ENCODE measurements at places on chromosomes 3 and 15.

DNA sequence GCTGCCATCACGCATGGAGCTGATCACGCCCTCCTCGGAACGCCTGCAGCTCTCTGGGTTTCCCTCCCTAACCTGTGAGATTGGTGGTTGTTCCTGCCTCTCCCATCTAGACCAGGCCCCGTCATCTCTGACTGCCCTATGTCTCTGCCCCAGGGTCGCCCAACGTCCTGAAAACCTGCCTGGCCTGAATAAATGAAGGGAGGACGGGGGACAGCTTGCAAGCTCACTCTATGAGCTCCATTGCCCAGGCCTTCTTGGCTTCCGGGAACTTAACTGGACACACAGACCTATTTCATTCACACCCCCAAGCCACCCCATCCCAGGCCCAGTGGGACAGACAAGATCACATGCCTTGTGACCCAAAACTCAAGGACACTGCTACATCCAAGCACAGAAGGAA lies 274.2 kb downstream of the XXYLT1 start:
- no peak for DNase-seq

- no peak for DNase-seq
Measured at GRCh38 chr15:31522028-31522427, 195.4 kb downstream of the KLF13 start.

DNA sequence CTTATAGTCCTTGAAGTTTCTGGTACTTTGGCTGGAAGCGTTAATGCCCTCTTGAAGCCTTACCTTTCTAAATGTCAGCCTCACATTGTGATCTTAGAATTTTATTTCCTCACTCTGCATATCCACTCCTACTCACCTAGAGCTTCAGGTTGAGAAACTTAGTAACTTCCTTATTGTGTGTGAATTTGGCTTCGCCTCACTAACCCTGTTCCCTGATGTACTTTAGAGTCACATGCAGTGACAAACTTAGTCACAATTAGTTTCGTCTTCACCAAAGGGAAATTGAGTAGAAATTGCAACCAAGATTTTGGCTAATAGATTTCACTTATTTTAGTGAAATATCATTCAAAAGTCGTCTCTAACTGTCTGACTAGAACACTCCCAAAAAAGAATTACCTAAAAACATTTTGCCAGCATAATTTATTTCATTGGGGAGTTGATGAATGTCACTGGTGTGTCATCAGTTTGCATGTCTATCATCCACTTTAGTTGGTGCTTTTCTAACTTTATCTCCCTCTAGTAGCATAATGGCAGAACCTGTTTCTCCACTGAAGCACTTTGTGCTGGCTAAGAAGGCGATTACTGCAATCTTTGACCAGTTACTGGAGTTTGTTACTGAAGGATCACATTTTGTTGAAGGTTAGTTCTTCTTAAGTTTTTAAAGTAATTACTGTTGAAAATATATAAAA lies 960 bp downstream of the MFN1 start:
- no peak for DNase-seq

GRCh38 chr15:59190291-59190690 lies 16.4 kb upstream of the LDHAL6B start:
- no peak for DNase-seq

DNA sequence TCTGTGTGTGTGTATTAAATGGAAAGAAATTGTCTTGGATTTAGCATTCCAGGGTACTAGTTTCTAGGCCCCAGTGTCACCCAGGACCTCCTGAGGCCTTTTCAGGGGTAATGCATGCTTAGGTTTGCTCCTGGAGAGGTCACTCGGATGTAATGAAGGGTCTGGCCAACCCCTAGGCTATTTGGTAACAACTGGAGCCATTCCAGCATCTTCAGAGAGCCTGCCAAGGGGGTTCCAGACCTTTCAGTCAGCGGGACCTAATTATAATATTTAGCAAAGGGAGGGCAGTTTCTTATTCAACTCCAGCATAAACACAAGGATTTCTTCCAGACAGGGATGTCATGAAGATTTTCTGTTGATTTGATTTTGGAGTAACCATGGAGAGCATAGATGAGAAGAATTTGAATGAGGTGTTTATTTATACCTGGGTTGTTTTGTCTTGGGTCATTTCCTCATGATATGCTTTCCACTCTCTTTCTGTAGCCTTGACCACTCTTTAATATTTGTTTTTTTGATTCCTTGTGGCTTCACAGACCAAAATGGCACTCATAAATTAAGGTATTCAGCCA lies 17.4 kb downstream of the KAT2B start:
- DNase-seq: no peak

GRCh38 chr15:81113861-81114291 lies 20.2 kb upstream of the CFAP161 start:
- DNase-seq: no peak

- peak; percentile 6 for DNase-seq
Measured at GRCh38 chr3:140219291-140219690, 284.3 kb downstream of the CLSTN2 start.

- no peak for DNase-seq
Measured at GRCh38 chr15:91447991-91448644, 348.1 kb downstream of the SV2B start.

DNA sequence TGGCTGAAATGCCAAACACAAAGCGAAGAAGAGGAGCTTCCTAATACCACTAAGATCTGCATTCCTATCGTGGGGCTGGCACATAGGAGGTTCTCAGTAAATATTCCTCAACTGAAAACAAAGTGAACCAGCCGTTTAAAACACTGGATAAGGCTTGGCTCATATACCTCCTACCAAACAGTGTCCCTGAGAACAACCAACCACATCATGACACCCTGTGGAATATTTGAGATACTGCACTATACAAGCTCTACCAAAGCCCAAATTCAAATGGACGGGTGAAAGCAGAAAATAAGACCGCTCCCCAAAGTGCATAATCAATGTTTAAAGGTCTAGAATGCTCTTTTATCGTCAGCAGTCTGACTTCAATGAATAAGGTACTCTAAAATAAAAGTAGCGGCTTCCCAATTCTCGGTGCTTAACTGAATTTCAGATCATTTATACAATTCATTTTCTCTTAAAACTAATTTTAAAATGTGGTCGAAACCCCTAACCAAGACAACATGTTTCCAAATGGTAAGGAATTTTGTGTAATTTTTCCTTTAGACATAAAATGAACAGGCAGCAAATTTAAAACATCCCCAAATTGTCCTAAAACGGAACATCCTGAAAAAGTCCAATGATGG lies 425.8 kb downstream of the ERC2 start:
- DNase-seq: peak; percentile 9

DNA sequence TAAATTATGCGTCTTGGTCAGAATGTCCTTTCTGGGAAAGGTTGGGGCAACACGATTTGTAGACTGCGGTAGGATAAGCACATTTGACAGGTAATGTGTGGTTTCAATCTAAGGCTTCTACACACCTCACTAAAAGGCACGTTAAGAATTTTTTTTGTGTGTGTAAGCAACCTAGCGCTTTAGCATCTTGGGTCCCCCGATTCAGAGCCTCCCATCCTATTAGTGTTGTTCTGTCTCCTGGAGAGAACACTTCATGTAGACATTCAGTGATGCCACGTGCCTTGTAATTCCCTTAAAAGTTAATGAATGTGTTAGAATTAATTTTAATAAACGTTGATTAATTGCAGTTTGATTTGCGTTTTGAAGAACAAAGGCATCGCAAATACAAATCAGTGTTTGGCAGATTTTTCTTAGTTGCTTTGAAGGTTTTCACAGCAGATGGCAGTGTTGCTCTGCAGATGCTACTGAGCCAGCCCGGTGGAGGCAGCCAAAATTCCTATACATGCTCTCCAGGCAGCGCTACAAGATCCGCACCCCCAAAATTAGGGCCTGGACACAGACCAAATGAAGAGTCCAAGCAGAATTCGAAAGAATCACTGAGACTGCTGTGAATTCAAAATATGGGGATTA lies 63.5 kb downstream of the OTOL1 start:
- peak; percentile 30 for DNase-seq

GRCh38 chr3:31815006-31815405 lies 166.1 kb downstream of the OSBPL10 start:
- no peak for DNase-seq

- DNase-seq: no peak
Measured at GRCh38 chr3:112261742-112262141, 32.3 kb downstream of the SLC9C1 start.

Data from LoVo (cell line).